Activated T-helper 9 cell treated with anti-CD3 and anti-CD28 coated beads, Interleukin-2, amount 50 U/mL, for 16 hours (primary cell): ENCODE measurements at places on chromosomes 7 and 10.
A peak's percentile ranks its signal among the peaks of the same experiment; 100 is the strongest.

DNA sequence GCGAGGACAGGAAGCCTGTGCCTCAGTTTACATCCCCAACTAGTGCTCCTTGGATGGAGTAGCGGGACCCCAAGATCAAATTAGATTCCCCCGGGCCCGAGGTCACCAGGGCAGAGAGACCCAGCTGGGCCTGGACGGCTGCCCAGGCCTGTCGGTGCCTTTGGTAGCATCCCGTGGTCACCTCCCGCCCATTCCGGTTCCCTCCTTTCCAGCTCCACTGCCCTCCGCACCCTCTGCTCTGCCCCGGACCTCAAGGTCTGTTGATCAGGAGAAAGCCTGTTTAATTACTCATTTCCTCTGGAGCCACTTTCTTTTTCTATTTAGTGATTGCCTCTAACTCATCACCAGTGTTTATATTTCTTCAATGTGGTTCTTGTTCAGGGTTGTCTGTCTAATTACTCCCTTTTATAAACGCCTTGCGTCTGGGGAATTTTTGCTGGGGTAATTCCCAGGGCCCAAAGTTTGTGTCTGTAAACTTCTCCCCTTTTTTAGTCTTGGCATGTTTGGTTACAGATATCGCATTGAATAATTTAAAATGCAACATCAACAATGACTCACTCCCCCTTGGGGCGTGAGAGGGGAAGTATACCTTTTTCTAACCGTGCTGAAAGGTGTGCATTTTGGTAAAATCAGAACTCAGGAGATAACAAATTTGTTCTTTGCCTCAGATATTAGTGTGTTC lies 1.9 kb downstream of the FOXK1 start:
- DNase-seq, result peak; percentile 27

DNA sequence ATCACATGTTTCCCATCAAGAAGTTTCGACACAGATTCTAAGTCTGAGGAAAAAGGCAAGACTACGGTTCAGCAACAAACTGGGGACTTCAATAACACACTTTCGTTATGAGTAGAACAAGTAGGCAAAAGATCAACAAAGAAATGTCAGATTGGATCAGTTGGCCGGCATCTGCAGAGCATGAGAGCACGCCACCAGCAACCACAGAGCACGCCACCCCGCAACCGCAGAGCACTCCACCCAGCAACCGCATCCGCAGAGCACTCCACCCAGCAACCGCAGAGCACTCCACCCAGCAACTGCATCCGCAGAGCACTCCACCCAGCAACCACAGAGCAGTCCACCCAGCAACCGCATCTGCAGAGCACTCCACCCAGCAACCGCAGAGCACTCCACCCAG lies 89.7 kb upstream of the FAM20C start:
- no peak for DNase-seq

- DNase-seq, result no peak
Observed at GRCh38 chr7:100071018-100071723, 10.4 kb downstream of the ZNF3 start.

DNA sequence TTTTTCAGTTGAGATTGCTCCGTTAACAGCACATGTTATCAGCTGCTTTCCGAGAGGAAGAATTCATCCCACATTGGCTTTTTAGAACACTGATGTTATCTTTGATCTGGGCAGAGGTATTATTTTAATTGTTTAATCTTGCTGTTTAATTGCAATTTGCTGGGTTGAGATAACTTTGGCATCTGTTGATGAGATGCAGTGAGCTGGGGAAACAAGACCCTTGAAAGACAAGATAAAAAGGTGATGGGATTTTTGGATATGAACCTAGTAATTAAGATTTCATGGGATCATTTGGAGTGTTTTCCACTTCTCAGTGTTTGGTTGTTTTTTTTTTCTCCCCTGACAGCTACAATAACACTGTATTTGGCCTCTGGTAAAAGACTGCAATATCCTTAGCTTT lies 4.5 kb downstream of the CELF2 start:
- no peak for DNase-seq

GRCh38 chr10:1785835-1786234 lies 48.5 kb upstream of the ADARB2 start:
- DNase-seq, result no peak

- DNase-seq, result no peak
Observed at GRCh38 chr10:126501828-126502227, 113.6 kb upstream of the ADAM12 start.

DNA sequence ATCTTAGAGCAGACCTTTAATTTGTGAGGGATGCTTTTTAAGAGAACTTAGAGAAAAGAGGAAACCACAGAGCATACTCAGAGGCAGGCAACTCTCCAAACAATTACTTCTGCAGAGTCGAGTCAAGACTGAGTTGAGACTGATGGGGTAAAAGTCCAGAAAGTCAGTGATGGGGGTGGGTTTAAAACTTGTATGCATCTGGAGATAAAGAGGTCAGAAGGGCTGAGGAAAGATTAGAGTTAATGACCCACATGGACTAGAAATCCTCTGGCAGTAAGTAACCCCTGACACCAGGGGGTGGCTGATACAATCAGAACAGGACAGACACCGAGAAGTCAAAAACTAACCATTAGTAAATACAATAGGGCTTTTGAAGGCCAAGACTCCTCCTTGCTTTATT lies 42.4 kb upstream of the SEPTIN7 start:
- DNase-seq, result no peak

DNA sequence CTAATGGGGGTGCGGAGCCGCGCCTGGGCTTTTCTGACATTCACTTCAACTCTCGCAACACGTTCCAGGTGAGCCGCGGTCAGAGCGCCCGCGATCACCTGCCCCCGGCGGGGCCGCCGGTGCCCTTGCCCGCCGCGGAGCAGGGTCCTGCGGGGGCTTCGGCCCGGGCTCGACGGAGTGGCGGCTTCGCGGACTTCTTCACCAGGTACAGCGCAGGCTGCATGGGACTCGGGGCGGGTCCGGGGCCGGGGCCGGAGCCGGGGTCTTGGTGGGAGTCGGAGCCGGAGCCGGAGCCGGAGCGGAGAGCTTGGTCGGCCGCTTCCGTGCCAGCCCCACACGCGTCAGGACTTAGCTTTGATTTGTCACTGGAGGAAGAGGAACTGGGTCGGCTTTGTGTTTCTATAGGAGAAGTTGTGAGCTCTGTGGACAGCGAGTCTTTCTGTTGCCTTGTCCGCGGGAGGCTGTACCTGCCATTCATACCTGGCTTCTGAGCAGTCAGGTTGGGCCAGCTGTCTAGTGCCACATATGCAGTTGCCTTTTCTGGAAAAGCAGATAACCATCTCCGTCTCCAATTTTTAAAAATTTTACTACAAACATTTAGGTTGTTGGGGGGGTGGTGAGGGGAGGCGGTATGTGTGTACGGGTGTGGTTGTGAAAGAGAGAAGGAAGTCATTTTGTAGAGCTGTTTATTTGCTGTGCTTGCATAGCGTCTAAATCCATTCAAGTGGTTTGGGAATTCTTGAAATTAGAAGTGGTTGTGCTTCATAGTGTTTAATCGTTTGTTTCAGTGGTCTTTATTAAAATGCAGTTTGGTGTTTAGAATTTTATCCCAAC lies 1.3 kb downstream of the TBC1D12 start:
- no peak for DNase-seq

DNA sequence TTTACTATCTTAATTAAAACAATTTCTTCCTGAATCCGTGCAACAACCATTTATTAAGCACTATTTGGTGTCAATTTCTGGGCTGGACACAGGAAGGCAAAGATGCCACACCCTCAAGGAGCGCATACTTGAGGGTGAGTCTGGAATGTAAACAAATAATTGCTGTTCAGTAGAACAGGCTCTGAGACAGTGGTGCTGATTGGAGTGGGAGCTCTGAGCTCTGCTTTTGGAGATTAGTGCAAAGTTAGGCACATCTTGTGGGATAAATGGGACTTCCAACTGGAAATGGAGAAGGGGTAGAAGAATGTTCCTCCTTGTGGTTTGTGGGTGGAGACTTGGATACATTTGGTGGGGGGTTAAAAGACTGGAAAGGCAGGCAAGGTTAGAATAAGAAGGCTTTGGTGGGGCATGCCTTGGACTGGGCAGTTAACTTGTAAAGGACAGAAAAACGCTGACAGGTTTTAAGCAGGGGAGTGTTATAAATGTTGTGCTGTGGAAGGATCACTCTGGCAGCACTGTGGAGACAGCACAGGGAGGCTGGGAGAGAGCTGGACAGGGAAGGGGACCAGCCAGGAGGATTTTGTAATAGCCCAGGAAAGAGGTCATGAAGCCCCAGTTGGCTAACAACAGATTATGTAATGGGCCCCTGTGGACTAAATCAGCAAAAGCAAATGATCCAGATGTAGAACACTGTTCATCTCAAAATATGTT lies 80.7 kb downstream of the ZNF365 start:
- DNase-seq, result no peak

- DNase-seq, result no peak
Observed at GRCh38 chr7:91165006-91165845, 99.0 kb upstream of the FZD1 start.

GRCh38 chr10:90171014-90171722 lies 469.8 kb downstream of the KIF20B start:
- no peak for DNase-seq

DNA sequence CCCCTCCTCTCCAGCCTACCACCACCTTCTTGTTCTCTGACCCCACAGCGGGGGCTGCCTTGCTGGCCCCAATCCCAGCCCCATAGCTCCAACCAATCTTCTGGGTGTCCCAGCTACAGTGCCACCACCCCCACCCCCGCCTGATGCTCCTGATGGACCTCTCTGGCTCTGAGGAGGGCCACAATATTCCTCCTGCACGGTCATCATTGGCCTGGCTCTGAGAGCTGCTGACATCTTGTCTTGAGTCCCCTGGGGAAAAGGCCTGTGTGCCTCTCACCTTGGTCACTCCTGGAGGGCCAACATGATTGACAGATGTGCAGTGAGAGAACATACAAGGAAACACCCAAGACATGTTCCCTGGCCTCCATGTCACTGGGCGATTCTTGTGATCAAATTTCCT lies 7.6 kb downstream of the GDF2 start:
- no peak for DNase-seq

DNA sequence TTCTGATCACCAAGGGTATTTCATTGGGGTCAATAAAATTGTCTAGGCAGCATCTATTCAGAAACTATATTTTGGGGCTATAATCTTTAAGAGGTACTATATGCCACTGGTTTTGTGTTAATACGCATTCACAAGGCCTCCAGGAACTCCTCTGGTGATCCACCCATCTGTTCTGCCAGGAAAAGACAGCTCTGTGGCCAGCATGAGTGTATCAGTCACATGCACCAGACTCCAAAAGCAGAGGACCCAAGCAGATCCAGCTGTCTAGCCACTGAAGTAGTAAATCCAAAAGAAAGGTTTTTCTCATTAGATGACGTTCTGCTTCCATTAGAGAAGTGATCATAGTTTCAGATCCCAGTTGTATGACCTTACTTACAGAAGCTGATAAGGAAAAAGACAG lies 199.6 kb upstream of the CELF2 start:
- DNase-seq, result no peak

DNA sequence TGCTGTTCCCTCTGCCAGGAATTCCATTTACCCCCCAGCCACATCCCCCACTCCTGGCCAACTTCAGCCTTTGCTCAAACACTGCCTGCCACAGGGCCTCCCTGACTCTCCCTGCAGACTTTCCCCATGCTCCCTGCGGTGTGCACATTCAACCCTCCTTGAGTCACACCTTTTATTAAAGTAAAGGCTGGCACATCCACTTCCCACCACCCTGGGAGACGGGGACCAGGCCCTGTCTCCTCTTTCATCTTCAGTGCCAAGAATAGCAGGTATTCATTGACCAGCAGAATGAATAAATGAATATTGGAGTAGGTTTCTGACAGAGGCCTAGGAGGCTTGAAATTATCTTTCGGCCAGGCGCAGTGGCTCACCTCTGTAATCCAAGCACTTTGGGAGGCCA lies 91.4 kb downstream of the GRK5 start:
- DNase-seq, result no peak

GRCh38 chr10:119687192-119688032 lies 36.2 kb downstream of the BAG3 start:
- no peak for DNase-seq

DNA sequence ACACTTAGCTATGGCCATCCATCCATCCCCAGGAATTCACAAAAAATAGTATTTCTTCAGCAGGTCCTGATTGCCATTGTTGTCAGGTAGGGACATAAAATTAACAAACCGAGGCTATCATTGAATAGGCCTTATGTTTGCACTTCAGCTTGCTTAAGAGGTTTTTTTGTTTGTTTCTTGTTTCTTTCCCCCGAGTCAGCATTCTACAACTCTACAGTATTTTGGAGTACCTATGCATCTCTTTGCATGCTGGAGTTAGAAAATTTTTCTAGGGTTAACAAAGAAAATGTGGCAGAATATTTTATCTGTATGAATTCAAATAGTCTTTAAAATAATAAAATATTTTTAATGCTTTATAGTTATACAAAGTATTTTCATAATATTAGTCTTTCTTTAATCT lies 26.3 kb downstream of the CHRM2 start:
- no peak for DNase-seq
